Esophagus mucosa (tissue), 1 donor: ENCODE measurements at places on chromosomes 7 and 10. TPM values are rescaled to one million over a fixed set of nuclear protein-coding genes. Genes with fewer than 3 reads are reported as not detected.
A peak's percentile ranks its signal among the peaks of the same experiment; 100 is the strongest.

The PPP1R17 gene
- total RNA-seq, result not detected

The GIMAP6 gene
- 2.4 TPM for total RNA-seq

The ZNF438 gene
- total RNA-seq, result 2.9 TPM

The INA gene
- 1.4 TPM for total RNA-seq

The CDHR1 gene
- total RNA-seq, result 29.0 TPM

The TIMM23B gene
- 8.2 TPM for total RNA-seq

The SRRM3 gene
- total RNA-seq, result 6.2 TPM

The IKZF1 gene
- total RNA-seq, result 2.1 TPM

The WNT2 gene
- total RNA-seq, result not detected

The TMEM213 gene
- total RNA-seq, result not detected

The GUSB gene
- total RNA-seq, result 27.8 TPM

DNA sequence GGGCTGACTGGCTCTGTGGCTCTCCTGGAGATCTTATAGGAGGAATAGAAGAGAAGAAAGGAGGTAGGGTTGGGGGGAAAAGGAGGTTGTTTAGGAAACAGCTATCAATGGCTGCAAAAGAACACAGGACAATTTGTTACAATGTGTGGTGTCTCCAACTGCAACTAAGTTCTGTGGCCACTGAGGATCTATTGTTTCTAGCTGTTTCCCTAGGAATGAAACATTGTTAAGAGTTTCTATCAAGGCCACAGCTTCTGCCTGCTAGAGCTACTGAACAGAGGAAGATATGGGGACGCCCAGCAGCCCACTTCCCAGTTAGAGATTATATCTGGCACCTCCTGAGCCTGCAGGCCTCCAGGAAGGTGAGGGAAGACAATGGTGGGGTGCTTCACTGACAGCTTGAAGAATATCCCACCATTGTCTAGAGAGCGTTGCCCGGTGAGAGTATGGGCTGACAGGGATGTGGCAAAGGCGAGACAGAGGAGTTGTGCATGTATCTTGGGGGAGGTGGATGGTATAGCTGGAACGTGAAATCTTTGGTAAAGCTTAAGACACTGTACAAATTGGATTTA is 4.0 kb downstream of the SCD start:
- no peak for ATAC-seq

DNA sequence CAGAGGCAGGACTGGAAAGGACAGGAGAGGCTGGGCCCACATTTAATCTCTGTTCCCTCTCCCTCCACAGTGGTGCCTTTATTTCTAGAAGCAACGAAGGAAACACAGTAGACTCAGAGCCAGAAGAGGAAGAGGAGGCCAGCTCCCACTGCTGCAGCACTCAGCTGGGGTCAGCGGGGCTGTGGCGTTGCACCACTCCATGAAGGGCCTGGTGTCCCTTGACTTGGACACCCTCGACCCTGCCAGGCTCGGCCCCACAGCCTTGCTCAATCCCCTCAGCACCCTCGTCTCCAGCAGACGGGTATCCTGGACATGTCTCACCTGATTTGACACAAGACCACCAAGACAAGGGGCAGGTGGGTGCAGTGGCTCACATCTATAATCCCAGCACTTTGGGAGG is 38.8 kb downstream of the PRKAG2 start:
- ATAC-seq, result no peak

DNA sequence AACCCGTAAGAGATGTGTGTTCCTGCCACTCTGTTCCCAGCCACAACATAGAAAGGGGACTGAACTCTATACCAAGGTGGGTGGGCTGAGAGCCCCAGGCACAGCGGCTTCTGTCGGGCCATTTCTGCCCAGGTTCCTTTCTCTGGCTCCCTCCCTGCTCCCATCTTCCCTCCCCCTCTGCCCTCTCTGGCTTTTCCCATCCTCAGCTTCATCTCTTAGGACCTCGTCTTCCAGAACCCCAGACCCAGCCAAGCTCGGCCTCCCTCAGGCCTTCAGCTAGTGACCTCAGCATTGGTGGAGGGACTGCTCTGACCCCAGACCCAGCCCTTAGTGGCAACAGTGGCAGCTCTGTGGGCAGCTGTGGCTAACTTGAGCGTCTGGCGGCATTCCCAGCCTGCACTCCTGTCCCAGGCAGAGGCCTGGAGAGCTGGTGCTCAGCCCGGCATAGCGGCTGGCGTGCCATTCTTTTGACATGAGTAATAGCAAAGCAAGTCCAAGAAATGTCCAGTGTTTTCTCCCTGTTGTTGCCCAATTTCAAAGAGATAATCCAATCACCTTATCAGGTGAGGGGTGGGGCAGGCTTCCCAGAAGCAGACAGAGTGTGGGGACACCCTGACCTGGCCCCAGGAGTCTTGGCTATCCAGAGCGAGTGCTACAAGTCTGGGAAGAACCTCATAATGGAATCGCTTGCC is 15.9 kb downstream of the PTPRE start:
- ATAC-seq, result no peak

- ATAC-seq, result no peak
Observed at GRCh38 chr7:116021237-116021636, 9.3 kb downstream of the TFEC start.

DNA sequence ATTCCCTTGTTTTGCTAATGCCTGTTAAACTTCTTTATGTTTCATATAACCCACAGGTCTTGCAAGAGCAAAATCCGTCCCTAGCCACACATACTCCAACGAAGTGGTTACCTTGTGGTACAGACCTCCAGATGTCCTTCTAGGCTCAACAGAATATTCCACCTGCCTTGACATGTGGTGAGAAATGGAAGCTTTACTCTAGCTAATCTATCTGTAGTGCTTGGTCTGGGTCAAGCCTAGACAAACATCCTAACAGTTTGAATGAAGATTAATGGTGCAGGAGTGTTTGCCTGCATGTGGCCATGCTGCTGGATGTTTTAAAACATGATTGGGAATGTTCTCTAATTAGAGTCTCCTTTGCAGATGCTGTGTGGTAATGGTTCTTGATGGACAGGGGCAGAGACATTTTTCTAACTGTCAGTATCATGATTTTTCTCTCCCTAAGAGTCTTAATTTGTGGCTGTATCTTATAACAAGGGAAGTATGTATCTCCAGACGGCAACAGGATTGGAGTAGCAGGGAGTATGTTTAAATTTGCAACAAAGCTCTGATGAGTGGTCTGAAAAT is 308.5 kb upstream of the FZD1 start:
- no peak for ATAC-seq

- no peak for ATAC-seq
Observed at GRCh38 chr7:85627791-85628586, 441.1 kb upstream of the SEMA3D start.

- no peak for ATAC-seq
Observed at GRCh38 chr10:110162741-110163145, 44.7 kb upstream of the MXI1 start.

DNA sequence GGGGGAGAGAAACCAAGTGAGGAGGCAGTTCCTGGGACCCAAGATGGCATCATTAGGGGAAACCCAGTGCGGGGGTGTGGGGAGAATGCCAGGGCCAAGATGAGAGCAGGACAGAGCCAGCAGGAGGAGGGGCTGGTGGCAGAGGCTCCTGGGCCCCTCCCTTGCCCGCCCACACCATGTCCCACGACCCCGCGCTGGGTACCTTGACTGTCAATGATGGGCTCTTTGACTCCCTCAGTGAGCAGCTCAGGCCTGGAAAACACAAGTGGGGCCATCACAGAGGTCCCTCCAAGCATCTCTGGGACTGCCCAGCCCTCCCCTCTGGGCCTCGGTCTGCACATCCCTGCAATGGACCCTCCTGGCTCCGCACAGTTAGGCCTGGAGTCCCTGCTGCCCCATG is 75.4 kb downstream of the RABGEF1 start:
- ATAC-seq, result peak; percentile 42

- ATAC-seq, result no peak
Observed at GRCh38 chr7:127582361-127582760, 3.0 kb downstream of the GCC1 start.

DNA sequence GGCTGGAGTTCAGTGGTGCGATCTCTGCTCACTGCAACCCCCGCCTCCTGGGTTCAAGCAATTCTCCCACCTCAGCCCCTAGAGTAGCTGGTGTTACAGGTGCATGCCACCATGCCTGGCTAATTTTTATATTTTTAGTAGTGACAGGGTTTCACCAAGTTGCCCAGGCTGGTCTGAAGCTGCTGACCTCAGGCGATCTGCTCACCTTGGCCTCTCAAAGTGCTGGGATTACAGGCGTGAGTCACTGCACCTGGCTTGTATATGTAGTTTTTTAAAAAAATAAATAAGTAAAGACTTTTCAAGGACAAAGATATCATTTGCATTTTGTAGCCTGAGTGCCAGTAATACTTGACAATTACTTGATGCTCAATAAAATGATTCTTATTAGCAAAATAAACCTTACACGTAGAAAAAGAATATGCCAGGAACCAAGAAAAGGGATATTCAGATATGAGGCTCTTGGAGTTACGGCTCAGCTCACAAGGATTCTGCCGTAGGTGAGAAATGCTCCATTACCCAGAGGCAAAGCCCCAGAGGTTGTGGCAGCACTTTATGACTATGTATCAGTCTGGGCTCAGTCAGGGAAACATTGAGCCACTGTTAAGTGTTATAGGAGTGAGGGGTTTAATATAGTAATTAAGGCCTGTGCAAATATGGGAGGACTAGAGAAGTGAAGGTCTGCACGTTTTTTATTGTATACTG is 98.5 kb downstream of the TPST1 start:
- ATAC-seq, result peak; percentile 14

GRCh38 chr7:29146057-29146706 is at the start of gene CPVL:
TSS of gene CPVL (minus strand) at chr7:29146537. CDS start at chr7:29121061, 25,476 bp downstream.
- peak; percentile 38 for ATAC-seq

- peak; percentile 99 for ATAC-seq
Observed at GRCh38 chr10:18610517-18610916, 40.9 kb downstream of the NSUN6 start.

DNA sequence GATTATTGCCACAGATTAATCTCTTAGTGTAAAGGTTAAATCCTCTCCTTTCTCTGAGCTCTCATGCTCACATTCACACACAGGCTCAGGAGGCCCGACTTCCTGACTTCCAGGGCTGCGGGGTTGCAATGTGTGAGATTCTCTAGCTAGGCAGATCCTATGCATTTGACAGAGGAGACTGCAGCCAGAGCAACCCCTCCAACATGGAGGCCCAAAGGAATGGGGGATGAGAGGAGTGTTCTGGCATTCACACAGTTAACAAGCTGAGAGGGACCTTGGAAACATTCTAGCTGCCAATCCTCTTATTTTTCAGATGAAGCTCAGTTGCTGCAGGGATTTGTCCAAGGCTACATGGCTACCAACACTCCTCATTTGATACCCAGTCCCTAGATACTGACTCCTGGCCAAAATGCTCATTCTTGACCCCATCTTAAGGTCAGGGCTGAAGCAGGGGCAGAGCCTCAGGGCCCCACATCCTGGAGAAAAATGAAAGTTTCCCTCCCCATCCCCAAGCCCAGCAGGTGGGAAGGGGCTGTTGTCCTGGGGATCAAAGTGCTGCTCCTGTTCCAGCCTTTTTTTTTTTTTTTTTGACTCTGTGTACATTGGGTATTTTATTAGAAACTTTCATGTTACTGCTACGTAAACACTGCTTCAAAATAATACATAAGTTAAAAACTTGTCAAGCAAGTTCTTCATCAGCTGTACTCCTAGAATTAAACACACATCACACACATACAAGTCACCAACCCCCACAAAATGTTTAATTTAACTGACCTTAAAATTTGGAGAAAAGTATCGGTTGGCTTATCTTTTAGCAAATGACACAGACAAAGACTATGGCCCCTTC is 325.6 kb downstream of the PLXNA4 start:
- ATAC-seq, result peak; percentile 35

- ATAC-seq, result no peak
Observed at GRCh38 chr7:130649004-130649790, 19.4 kb downstream of the COPG2 start.
